Hepatic stellate cell (primary cell): ENCODE measurements at places on chromosomes 4 and X.

DNA sequence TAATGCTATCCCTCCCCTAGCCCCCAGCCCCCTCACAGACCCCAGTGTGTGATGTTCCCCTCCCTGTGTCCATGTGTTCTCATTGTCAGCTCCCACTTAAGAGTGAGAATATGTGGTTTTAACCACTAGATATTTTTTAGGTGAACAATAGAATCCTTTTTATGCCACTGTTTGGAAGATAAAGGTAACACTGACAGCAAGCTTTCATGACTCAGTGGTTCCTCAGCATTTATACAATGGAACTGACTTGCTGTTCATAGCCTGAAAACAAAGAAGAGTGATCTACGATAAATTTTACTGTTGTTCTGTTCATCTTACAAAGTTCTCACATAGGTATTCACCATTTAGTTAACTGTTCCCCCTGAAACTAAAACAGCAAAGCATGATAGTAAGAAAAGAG is 147.8 kb downstream of the ARHGAP10 start:
- DNase-seq = no peak

DNA sequence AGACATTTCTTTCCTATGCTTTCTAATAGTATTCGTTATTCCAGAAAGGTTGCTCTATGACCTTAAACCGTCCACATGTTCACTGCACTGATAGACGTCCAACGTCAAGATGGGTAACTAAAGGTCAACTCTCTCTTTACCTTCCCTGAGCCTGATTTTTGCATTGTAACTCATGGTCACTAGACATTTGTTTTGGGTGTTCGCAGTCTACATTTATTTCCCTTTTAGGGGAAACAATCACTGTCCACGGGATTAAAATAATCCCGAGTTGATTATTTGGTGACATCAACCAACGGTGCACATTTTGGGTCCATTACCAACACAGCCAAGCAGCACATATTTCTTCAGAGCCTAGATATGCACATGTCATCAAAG is 540 bp upstream of the HADH start:
- DNase-seq = no peak

DNA sequence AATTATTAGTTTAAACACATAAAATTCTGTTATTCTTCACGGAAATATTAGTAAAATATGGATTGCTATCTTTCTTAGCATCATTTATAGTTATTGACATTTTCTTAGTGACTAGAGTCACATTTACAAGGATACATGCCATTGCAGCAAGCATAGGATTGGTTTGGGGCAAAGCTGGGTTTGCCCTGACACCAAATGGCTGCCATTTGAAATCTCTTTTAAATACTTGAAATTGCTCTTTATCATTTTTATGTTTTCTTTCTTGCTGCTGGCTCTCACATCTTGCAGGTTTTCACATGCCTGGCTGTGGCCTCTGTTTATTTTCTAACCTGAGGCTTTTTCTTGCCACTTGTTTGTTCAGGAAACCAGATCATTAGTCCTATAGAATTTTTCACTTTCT is 39.9 kb downstream of the EGF start:
- no peak for DNase-seq

- no peak for DNase-seq
These were observed 165.6 kb downstream of the AREG start for GRCh38 chr4:74610491-74610890.

DNA sequence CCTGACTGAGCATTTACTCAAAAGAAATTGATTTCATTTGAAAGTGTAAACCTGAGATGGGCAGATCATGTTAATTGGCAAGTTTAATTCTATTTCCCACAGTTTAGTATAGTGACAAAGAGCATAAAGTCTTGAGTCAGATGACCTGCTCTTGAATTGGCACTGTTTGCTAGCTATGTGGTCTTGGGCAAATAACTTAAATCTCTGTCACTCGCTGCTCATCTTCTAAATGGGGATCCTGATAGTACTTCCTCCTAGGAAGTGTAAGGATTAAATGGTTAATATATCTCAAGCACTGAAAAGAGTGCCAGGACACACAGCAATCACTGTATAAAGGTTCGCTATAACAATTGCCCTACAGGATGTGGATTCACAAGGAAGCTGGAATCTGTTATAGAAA is 242.8 kb upstream of the JADE1 start:
- DNase-seq = no peak

- DNase-seq = no peak
These were observed 412.6 kb downstream of the IQCM start for GRCh38 chr4:149403081-149403480.

GRCh38 chr4:95209927-95210326 is 338.8 kb downstream of the UNC5C start:
- DNase-seq = no peak

DNA sequence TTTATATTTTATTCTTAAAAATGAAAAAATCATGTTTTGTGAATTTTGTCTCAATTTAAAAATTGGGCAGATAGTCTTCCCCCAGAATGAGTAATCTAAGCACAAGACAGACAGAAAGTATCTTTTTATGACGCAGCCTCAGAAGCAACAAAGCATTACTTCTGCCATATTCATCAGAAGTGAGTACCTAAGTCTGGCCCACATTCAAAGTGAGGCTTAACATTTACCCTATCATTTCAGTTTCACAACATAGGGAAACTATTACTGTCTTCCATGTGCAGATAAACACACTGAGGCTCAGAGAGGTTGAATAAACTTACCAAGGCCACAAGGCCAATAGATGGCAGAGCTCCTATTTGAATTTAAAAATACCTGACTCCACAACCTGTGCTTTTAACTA is 4.4 kb upstream of the PRDX4 start:
- DNase-seq = no peak

DNA sequence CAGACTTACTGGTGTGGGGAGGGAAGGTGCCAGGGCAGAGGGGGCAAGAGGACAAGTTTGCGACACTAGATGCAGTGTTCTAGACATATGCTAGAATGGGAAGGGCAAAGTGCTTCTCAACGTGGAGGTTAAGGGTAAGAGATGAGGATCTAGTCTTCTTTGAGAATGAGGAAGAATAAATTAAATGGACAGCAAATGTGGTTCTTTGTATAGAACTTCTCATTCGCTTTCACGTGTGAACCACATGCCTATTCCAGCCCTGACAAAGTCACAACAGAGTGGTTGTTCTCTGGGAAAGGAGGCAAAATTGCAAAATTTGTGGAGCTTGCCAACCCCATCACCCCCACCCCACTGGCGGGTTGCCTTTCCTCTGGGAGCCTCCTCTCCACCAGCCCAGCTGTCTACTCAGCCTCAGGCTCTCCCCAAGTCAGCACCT is 1.5 kb upstream of the ANXA5 start:
- no peak for DNase-seq

DNA sequence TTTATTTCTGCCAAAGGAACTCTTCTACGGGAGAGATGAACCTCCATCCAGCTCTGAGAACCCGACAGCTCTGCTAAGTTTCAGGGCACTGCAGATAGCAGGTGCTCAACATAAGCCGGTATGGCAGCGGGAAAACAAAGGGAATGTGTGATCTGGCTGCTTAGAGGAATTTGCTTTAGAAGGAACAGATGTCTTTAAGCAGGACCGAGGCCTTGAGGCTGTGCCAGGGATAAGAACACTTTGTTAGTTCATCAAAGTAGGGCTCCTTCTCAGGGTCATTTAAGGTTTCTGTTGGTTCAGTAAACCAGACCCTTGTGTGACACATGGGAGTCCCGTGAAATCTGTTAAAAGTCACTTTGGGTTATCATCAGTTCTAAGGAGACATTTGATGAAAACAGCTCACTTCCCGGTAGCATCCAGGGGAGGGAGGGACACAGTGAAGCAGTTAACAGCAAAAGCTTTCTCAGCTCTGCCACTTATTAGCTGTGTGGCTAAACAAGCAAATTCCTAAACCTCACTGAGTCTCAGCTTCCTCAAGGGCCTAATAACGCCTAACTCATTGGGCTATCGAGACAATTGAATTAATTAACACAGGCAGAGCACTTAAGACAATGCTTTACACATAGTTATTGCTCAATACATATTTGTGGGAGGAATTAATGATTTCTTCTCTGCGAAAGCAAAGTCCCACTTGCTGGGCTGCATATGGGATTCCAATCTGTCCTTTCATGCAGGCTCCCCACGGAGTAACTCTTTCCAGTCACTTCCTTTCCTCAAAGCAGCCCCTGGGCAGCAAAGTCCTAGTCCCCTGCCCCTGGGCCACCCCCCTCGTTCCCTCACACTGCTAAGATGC is 2.9 kb upstream of the FTSJ1 start:
- no peak for DNase-seq

DNA sequence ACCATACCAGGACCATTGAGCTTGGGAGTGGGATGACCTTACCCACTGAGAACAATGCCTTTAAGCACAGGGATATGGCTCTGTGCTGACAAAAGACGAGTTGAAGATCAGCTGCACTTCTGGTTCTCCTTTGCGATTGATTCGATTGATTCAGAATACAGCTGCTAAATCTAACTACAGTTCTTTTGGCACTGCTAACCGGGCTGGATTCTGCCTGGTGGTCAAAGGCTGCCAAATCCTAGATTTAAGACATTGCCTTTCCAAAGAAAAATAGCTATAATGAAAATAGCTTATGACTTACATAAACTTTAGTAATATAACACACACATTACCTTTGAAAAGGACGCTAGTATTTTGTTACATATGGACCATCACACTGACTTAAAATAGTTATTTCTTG is 18.3 kb downstream of the RAP2C start:
- no peak for DNase-seq

DNA sequence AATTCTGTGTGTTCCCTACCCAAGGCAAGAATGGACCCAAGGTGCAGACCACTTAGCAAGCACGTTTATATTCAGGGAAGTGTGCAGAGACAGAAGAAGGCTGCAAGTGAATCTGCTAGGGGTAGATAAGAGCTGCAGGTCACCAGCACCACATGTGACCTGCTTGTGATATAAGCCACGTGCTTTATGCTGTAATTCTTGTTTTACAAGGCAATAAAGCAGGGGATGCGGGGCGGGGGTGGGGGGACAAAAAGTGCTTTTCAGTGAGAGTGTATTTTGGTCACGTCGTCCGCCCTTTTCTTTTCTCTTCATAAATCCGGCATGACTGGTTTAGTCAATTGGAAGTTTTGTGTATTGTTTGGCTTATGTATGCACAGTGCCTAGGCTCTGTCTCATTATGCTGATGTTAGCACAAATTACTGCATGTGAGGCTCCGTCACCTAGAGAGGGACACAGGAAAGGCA is 192.7 kb downstream of the RBMX2 start:
- DNase-seq = no peak

DNA sequence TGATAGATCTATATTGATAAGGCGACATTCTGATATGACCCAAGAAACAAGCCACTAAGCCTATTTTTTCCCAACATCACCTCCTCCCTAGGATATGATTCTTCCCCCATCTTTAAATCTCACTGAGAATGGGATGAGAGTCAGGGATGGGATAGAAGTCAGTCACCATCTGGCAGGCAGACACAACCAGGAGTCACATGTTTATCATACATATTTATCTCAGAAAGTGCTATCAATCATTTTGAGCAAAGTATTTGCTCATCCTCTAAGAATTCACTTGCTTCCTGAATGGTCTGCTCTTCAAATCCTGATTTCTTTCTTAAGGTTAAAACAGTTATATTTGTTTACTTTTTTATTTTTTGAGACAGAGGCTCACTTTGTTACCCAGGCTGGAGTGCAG is 20.3 kb downstream of the DNAAF6 start:
- no peak for DNase-seq

DNA sequence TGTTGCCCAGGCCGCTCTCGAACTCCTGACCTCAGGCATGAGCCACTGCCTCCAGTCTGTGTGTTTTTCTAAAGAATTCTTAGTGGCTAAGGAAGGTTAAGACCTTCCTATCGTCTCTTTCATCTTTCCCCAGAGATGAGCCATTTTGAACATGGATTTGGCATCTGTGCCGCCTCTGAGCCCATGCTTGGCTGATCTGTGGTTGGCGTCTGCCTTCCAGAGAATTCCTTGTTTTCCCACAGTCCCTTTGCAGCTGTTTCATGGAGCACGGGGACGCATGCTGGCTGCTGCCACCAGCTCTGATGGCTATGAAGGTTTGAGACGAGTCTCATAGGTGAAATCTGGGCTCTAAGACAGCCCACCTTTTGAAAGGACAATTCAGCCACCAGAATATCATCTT is 60.4 kb downstream of the SHROOM2 start:
- DNase-seq = no peak
